ENCODE measurements at places on chromosomes 3 and 15.
A peak's percentile ranks its signal among the peaks of the same experiment; 100 is the strongest.

GRCh38 chr3:194711913-194712312 is 26.2 kb downstream of the FAM43A start:
- no peak for DNase-seq
- H3K27ac ChIP-seq: no peak overlapping the region
- H3K4me1 ChIP-seq: no peaks in the 10 kb centered on the region

GRCh38 chr3:73352841-73353645 is 271.7 kb downstream of the PDZRN3 start:
- H3K27ac ChIP-seq: no peak overlapping the region
- no peak overlapping the region for H3K4me3 ChIP-seq
- H3K27me3 ChIP-seq: no peaks in the 10 kb centered on the region
- no peaks in the 10 kb centered on the region for H3K4me1 ChIP-seq
- H3K36me3 ChIP-seq: no peaks in the 10 kb centered on the region

DNA sequence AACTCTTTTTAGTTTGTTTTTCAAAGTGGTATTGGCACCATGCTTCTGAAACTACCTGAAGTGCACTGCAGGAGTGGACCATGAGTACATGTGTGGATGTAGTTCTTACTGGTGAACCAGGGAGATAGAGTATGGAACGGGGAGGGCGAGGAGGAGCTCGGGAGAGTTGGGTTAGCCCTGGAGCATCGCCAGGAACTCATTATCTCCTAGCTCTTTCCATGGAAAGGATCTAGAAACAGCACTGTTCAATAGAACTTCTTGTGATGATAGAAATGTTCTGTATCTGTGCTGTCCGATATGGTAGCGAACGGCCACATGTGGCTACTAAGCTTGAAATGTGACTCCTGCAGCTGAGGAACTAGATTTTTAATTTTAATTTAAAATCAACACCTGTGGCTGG is 47.3 kb downstream of the VGLL4 start:
- no peaks in the 10 kb centered on the region for H3K27me3 ChIP-seq
- DNase-seq: no peak
- no peaks in the 10 kb centered on the region for H3K36me3 ChIP-seq
- H3K4me1 ChIP-seq: peaks cover 45% of the 10 kb centered on the region

DNA sequence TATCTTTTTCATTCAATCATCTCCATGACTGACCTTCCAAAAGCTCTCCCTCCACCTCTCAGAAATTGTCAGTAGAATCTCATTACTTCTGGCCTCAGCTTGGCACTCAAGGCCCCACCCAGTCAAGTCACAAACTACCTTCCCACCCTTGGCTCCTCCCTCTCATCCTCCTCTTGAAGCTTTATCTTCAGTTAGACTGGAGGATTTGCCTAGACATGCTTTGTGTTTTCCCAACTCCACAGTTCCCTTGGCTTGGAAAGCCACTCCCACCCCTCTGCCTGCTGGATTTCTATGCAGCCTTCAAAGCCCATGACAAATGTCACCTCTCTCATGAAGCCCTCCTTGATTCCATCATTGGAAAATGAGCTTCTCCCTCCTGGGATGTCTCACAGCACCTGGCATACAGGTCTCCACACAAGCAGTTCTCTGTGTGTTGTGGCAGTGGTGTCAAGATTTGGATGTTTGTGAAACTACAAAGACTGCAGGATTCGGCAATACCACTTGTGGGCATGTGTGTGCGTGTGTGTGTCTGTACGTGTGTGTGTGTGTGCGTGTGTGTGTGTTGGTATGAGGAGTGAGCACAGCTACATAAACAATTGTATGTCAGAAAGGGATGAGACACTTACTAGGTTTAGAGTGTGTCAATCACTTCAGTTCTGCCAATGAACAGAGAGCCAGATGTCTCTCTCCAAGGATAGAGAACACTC is 45.3 kb upstream of the VPS8 start:
- H3K27ac ChIP-seq: no peak overlapping the region
- no peaks in the 10 kb centered on the region for H3K27me3 ChIP-seq
- H3K36me3 ChIP-seq: no peaks in the 10 kb centered on the region
- H3K4me3 ChIP-seq: no peak overlapping the region
- H3K4me1 ChIP-seq: no peaks in the 10 kb centered on the region

- H3K27me3 ChIP-seq: no peaks in the 10 kb centered on the region
- H3K4me3 ChIP-seq: no peak overlapping the region
- H3K4me1 ChIP-seq: no peaks in the 10 kb centered on the region
- no peak overlapping the region for H3K27ac ChIP-seq
Measured at GRCh38 chr3:174529298-174529697, 329.8 kb upstream of the NAALADL2 start.

GRCh38 chr15:93631958-93632618 is 543.1 kb upstream of the RGMA start:
- no peaks in the 10 kb centered on the region for H3K27me3 ChIP-seq
- H3K36me3 ChIP-seq: no peaks in the 10 kb centered on the region
- DNase-seq: no peak

- no peak overlapping the region for H3K4me3 ChIP-seq
- H3K27me3 ChIP-seq: no peaks in the 10 kb centered on the region
- no peaks in the 10 kb centered on the region for H3K4me1 ChIP-seq
- H3K27ac ChIP-seq: no peak overlapping the region
- no peaks in the 10 kb centered on the region for H3K36me3 ChIP-seq
- no peak for DNase-seq
Measured at GRCh38 chr3:100257586-100257985, 3.2 kb upstream of the TBC1D23 start.

DNA sequence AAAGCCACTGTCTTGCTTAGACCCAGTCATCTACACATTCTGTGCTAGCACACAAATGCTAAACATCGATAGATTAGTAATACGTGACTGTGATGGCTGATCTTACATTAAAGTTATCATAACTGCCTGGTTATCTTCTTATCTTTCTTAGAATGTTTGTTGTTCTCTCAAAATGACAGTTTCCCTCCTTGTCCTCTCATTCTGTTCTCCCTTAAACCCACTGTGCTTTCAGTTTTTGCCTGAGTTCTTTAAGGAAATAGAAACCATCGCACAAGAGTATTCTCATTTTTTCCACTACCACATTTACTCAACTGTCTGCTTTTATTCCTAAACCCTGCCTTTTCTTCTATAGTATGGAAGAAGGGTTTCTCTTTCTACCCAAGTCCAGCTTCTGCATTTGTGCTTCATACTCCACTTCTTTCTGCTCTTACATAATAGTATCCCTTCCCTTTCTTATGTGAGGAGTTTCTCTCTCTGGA is 17.1 kb downstream of the STX19 start:
- H3K27me3 ChIP-seq: no peaks in the 10 kb centered on the region
- H3K36me3 ChIP-seq: no peaks in the 10 kb centered on the region
- no peak overlapping the region for H3K27ac ChIP-seq
- no peak overlapping the region for H3K4me3 ChIP-seq
- H3K4me1 ChIP-seq: no peaks in the 10 kb centered on the region
- DNase-seq: no peak

GRCh38 chr3:138066383-138066782 is 49.0 kb downstream of the DZIP1L start:
- H3K4me3 ChIP-seq: no peak overlapping the region
- no peak overlapping the region for H3K27ac ChIP-seq
- no peaks in the 10 kb centered on the region for H3K27me3 ChIP-seq

DNA sequence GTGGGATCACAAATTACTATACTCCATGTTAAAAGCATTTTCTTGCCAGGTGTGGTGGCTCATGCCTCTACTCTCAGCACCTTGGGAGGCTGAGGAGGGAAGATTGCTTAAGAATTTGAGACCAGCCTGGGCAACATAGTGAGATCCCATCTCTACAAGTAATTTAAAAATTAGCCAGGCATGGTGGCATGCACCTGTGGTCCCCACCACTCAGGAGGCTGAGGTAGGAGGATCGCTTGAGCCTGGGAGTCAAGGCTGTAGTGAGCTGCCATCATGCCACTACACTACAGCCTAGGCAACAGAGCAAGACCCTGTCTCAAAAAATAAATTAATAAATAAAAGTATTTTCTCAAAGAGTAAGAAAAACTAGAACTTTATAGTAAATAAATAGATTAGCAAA is 22.9 kb upstream of the ABHD10 start:
- no peak overlapping the region for H3K4me3 ChIP-seq
- no peak for DNase-seq
- H3K36me3 ChIP-seq: peaks cover 13% of the 10 kb centered on the region
- H3K4me1 ChIP-seq: no peaks in the 10 kb centered on the region
- no peaks in the 10 kb centered on the region for H3K27me3 ChIP-seq

DNA sequence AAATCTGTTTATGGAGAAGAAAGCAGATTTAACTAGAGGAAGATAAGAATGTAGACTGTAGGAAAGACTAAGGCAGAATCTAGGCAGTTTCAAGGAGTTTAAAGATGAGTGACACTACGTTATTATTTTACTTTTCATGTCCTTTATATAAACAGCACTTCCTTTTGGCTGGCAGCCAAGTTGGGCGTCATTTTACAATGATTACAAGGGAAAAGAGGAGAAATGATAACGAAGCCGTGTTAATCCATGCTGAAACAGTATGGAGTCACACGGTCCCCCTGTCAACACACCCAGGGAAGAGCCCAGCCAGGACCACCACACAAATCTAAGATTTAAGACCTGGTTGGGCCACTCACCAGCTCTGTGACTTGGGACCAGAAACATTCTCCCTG is 83.7 kb upstream of the NEO1 start:
- H3K27ac ChIP-seq: no peak overlapping the region
- H3K4me3 ChIP-seq: no peak overlapping the region
- no peaks in the 10 kb centered on the region for H3K27me3 ChIP-seq
- H3K4me1 ChIP-seq: peaks cover 5% of the 10 kb centered on the region
- no peaks in the 10 kb centered on the region for H3K36me3 ChIP-seq

GRCh38 chr15:43794269-43795037 is 2.3 kb downstream of the SERF2 start:
- H3K4me1 ChIP-seq: peaks cover 19% of the 10 kb centered on the region
- no peaks in the 10 kb centered on the region for H3K27me3 ChIP-seq
- peak overlapping the region; percentile 54 for H3K27ac ChIP-seq
- no peak for DNase-seq
- peak overlapping the region; percentile 74 for H3K4me3 ChIP-seq

DNA sequence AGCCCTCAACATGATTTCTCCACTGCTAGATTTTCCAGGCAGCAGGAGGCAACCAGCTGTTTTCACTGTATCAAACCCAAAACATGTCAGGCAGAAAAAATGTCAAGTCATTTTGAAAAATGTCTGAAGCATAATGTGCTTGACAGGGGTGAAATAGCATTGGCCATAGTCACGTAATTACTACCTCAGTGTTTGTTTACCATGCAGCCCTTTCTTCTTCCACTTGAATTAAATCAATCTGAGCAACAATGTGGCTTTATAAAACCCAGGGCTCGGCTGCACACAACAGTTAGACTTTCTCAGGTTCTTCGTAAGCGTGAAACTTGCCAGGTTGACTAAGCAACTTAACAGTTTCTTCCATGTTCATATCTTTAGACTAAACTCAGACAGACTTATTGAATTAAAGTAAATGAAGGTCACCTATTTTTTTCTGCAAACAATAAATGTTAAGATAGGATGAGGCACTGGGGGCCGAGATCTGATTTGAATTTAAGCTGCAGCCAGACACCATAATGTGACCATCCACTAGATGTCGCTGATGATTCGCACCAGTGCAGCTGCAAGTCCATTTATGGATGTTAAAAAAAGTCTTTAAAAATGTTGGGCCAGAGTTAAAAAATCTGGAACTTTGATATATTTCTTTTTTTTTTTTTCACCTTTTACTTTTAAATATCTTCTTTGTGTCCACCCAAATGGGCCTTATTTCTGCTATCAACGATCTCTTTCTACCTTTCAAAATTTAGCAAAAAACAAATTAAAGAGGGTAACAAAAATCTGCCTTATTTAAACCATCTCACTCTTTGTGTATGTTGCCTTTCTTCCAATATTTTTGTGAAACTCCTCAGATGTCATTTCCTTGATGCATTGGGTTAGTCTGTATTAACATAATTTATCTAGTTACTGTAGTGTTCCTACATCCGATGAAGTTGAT is 305.9 kb downstream of the CACNA2D3 start:
- H3K4me1 ChIP-seq: no peaks in the 10 kb centered on the region
- H3K4me3 ChIP-seq: no peak overlapping the region
- no peaks in the 10 kb centered on the region for H3K36me3 ChIP-seq
- no peak for DNase-seq

DNA sequence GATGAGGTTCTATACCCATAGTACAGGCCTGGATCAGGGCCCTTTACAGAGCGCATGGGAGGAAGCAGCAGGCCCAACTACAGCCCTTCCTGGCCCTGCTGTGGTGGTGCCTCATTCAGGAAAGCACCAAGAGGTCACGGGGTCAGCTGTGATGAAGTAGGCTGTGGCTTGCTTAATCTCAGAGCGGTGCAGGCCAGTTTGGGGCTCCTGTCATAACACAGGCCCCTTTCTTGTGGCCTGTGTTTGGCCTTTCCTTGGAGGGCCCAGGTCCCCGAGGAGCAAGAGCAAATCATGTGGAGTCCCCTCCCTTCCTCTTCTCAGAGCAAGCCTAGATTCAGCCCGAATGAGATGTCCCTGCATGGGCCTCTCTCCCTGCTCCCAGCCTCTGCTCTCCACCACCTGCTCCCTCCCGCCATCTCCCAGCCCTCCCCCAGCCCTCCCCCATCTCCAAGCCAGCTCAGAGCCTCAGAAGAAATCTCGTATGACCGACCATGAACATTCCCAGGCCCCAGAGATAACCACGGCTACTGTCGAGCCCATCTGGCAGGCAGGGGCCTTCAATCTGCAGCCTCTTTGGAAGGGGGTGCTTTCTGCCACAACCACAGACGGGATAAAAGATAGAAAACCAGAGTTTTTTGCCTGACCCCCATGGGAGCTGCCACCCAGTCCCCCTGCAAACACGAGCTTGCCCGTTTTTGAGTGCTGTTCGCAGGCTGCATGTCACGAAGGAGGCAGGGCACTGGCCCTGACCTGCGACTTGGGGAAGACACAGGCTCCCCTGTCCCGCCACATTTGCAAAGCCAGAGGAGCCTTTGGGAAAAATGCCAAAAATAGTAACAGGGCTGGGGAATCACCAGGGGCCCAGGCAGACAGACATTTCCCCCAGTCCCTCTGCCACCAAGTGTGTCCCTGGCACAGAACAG is 32.3 kb upstream of the DUSP7 start:
- no peaks in the 10 kb centered on the region for H3K27me3 ChIP-seq
- no peaks in the 10 kb centered on the region for H3K36me3 ChIP-seq
- peaks cover 31% of the 10 kb centered on the region for H3K4me1 ChIP-seq
- DNase-seq: no peak
- peak overlapping the region; percentile 99 for H3K27ac ChIP-seq

DNA sequence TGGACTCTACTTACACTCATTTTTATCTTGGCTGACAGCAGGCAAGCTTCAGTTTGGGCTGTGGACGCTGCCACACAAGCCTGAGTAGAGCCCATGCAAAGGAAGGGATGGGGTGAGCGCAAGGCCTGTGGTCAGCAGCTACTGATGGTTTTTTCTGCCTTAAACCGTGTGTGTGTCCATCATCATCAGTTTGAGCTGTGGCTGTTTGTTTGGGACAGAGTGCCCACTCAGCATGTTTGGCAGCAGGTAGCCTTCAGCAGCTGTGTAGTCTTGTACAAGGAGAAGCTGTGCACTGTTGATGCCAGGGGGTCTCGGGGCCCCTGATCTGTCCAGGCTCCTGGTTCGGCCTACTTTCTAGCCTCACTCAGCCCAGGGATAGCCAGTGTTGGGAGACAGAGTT is 3.5 kb downstream of the RBM15B start:
- no peak for DNase-seq
- peaks cover 14% of the 10 kb centered on the region for H3K4me1 ChIP-seq
- H3K27ac ChIP-seq: no peak overlapping the region

GRCh38 chr15:52143873-52144272 is 31.3 kb upstream of the BCL2L10 start:
- H3K36me3 ChIP-seq: peaks cover 12% of the 10 kb centered on the region
- no peaks in the 10 kb centered on the region for H3K27me3 ChIP-seq
- no peak for DNase-seq
- no peak overlapping the region for H3K4me3 ChIP-seq

GRCh38 chr3:101807888-101808287 is 28.9 kb downstream of the NXPE3 start:
- no peak overlapping the region for H3K27ac ChIP-seq
- no peaks in the 10 kb centered on the region for H3K27me3 ChIP-seq
- H3K36me3 ChIP-seq: peaks cover 6% of the 10 kb centered on the region
- H3K4me1 ChIP-seq: peaks cover 17% of the 10 kb centered on the region
- no peak overlapping the region for H3K4me3 ChIP-seq

Measured in ascending aorta (tissue), 2 donors.